ENCODE measurements at places on chromosomes 11 and 22.

DNA sequence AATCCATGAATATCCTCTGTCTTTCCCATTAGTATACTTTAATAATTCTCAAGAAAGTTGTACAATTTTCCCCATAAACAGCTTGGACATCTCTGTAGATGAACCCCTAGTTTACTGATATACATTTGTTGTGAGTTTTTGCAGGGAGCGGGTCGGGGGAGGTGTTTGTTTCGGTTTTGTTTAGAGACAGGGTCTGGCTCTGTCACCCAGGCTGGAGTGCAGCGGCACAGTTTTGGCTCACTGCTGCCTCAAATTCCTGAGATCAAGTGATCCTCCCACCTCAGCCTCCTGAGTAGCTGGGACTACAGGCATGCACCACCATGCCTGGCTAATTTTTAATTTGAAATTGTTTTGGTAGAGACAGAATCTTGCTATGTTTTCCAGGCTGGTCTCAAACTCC, 57.6 kb downstream of the IGLL5 start:
- no peak overlapping the region for H3K27ac ChIP-seq
- H3K36me3 ChIP-seq, result no peaks in the 10 kb centered on the region
- no peak for DNase-seq

DNA sequence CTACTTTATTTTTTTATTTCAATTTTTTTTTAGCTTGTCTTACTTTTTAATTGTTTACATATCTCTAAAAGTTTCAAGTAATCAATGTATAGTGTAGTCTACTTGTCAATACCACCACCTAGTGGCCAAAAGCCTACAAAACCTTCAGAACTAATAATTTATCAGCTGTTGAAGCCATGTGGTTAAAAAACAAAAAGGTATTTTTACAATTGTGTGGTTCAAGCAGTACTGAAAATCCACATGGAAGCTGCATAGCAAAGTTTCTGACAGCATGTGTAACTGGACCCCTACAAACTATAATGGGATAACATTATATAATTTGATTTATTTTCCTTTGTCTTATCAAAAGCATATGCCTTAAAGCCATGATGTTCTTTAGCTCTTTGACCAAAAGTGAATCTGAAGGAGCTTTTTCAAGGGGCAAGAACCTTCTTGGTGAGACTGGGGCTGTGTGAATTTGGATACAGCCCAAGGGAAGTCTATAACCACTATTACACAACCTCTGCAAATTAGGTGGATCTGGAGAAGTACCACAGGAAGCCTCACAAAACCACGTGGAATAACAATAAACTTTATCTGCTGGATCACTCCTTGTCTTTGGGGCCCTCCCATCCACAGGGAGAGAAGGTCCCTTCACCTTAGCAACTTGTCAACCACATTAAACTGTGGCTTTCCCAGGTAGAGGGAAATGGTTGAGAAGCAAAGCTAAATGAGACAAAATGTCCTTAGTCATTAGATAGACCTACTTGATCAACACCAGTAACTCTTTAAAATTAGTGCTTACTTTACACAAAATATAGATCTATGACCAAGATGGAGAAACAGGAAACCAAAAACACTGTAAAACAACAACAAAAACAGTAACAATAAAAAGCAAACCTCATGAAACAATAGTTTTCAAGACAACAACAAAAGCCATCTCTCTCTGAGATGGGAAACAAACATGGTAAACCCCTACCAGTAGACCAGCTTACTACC, 9.9 kb downstream of the NARS2 start:
- H3K27me3 ChIP-seq, result no peaks in the 10 kb centered on the region
- H3K36me3 ChIP-seq, result peaks cover 33% of the 10 kb centered on the region
- peaks cover 62% of the 10 kb centered on the region for H3K4me1 ChIP-seq
- DNase-seq, result peak; percentile 91
- no peak overlapping the region for H3K27ac ChIP-seq

DNA sequence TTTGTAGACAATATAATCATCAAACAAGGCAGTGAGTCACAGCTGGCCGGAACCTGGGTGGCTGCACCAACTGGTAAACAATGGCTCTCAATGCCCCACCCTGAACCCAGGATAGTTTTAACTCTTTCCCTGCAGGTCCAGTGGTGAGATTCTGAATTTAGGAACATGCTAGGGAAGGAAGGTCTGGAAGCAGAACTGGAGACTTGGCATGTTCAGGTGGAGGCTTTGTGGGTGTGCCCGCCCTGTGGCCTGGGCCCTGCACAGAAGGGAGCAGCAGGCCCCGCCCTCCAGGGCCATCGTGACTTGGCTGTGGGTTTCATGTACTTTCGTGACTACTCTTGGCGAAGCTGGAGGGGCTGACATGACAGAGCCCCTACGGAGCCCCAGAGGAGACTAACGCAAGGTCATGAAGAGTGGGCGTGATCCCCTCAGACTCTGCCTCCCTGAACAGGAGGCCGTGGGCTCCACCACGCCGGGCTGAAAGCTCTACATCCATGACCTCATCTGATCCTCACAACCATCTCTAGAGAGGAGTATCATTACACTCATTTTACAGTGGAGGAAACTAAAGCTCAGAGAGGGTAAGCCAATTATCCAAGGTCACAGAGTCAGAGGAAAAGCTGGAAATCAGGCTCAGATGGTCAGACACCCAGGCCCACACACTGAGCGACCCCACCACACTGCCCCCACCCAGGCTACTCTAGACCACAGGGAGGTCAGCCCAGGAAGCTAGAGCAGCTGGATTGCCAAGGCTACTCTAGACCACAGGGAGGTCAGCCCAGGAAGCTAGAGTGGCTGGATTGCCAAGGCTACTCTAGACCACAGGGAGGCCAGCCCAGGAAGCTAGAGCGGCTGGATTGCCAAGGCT, 27.3 kb downstream of the MAFF start:
- peaks cover 16% of the 10 kb centered on the region for H3K36me3 ChIP-seq
- no peak overlapping the region for H3K4me3 ChIP-seq
- peaks cover 27% of the 10 kb centered on the region for H3K4me1 ChIP-seq
- H3K27ac ChIP-seq, result peak overlapping the region; percentile 98

DNA sequence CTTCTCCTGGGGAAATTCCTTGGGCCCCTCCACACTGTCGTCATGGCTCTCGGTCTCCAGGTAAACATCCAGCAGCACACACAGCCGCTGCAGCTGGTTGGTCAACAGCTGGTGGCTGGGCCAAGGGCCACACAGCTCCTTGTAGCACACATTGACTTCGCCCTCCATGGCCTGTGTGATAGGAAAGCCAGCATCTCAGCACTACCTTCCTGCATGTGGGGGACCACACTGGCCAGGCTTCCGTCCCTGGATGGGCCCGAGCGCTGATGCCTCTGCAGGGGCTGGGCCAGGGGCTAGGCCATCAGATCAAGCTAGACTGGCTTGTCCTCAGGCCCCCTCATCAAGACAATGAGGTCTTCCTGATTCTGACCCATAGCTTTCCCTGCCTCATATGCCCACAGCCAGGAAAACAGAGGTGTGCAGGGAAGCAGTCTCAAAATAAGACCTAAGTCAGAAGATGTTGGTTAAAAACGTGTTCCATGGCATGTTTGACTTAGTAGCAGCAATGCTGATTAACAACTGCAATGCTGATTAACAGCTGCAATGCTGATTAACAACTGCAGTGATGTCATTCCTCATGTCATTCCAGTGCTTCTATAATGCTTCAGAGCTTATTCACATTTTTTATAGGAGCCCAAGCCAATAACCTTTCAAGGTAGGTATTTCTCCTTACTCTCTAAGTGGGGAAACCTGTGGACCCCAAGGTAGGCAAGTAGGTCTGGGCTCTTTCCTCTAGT, 31.3 kb downstream of the NEFH start:
- no peak overlapping the region for H3K4me3 ChIP-seq
- H3K4me1 ChIP-seq, result no peaks in the 10 kb centered on the region
- no peaks in the 10 kb centered on the region for H3K27me3 ChIP-seq
- DNase-seq, result no peak
- H3K36me3 ChIP-seq, result peaks cover 24% of the 10 kb centered on the region

DNA sequence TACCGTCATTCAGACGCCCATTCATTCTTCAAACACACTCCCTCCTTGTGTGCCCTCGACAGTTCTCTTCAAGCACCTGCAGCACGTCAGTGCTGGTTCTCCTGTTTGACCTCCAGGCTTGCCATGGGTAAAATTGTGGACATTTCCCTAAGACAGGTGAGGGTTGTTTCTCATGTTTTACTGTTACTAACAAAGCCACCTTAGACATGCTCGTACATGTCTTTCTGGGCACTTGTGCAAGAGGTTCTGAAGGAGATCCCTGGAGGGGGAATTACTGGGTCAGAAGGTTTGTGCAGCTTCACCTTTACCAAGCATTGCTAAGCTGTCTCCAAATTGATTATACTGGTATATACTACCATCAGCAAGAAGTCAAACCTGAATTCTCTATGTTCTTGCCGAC, 189.7 kb upstream of the TMEM45B start:
- no peaks in the 10 kb centered on the region for H3K36me3 ChIP-seq
- H3K27ac ChIP-seq, result no peak overlapping the region

DNA sequence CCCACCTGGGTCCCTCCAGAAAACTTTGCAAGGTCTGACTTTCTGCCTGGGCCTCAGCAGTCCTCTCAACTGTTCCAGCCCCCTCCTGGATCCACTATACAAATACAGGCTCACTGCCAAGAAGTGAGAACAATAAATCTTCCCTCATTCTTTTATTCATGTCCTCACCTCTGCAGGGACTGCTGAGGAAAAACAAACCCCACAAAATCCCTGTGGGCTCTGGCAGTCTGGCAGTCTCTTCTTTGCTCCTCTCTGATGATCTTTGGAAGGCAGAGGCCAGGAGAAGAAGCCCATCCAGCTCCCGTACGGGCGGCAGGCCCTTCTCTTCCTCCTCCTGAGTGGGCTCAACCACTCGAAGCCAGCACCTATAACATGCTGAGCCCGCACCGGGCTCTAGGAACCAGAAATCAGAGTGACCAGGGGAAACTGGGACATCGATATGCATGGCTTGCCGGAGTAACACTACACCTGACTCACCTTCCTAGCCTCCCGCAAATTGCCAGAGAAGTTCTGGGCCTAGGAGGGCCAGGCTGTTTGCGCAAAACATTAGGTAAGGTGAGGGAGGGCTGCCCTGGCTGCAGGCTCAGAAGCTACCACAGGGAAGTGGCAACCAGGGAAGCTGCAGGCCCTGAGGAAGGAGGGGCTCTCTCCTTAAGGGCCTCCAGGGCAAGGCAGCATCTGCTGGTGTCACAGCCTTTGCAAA, 24.2 kb downstream of the TMPRSS5 start:
- H3K4me1 ChIP-seq, result peaks cover 11% of the 10 kb centered on the region
- H3K27me3 ChIP-seq, result no peaks in the 10 kb centered on the region
- H3K27ac ChIP-seq, result no peak overlapping the region

GRCh38 chr11:118996926-118997626, 862 bp upstream of the CENATAC start:
- H3K4me1 ChIP-seq, result peaks cover 38% of the 10 kb centered on the region
- H3K27me3 ChIP-seq, result no peaks in the 10 kb centered on the region
- DNase-seq, result peak; percentile 31
- H3K36me3 ChIP-seq, result peaks cover 21% of the 10 kb centered on the region

- DNase-seq, result no peak
- H3K27ac ChIP-seq, result no peak overlapping the region
- H3K27me3 ChIP-seq, result no peaks in the 10 kb centered on the region
- H3K4me1 ChIP-seq, result no peaks in the 10 kb centered on the region
- no peaks in the 10 kb centered on the region for H3K36me3 ChIP-seq
Observed at GRCh38 chr11:80650966-80651365, 1210.1 kb upstream of the TENM4 start.

- H3K27me3 ChIP-seq, result no peaks in the 10 kb centered on the region
- no peak overlapping the region for H3K27ac ChIP-seq
- no peaks in the 10 kb centered on the region for H3K36me3 ChIP-seq
- no peak overlapping the region for H3K4me3 ChIP-seq
Observed at GRCh38 chr22:36741204-36741793, 34.6 kb downstream of the IFT27 start.

DNA sequence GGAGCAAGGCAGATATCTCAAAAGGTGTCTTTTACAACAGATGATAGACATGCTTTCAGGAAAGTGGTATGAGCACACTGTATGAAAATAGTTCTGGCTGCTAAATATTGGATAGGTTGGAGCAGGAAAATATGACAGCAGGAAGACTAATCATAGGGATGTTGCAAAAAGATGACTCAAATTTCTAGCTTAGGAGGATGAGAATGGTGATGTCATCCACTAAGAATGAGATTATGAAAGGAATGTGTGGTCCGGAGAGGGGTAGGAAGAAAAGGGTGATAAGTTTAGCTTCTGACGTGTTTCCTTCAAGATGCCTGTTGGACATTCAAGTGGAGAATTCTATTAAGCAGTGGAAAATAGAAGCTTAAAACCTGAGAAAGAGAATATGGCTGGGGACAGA, 46.4 kb downstream of the RCN1 start:
- H3K4me3 ChIP-seq, result no peak overlapping the region
- DNase-seq, result peak; percentile 76
- H3K4me1 ChIP-seq, result peaks cover 10% of the 10 kb centered on the region
- no peaks in the 10 kb centered on the region for H3K36me3 ChIP-seq

DNA sequence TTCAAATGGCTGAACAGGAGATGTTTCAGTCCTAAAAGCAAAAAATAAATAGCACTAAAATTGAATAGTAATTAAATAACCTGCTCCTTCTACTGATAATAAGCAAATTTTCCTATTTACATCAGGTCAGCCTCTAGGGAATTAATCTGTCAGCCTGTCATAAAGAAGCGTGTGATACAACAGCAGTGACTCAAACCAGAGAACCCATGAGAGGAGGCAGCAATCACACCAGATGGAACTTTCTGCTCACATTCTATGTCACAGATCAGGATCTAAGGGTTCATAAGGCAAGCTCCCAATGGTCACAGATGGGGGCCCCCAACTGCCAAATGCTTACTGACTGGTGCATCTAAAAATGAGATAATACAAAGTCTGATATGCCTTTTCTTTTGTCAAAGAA, 41.1 kb downstream of the RBFOX2 start:
- H3K27me3 ChIP-seq, result no peaks in the 10 kb centered on the region
- H3K27ac ChIP-seq, result no peak overlapping the region
- no peak for DNase-seq
- no peaks in the 10 kb centered on the region for H3K36me3 ChIP-seq
- H3K4me3 ChIP-seq, result no peak overlapping the region

DNA sequence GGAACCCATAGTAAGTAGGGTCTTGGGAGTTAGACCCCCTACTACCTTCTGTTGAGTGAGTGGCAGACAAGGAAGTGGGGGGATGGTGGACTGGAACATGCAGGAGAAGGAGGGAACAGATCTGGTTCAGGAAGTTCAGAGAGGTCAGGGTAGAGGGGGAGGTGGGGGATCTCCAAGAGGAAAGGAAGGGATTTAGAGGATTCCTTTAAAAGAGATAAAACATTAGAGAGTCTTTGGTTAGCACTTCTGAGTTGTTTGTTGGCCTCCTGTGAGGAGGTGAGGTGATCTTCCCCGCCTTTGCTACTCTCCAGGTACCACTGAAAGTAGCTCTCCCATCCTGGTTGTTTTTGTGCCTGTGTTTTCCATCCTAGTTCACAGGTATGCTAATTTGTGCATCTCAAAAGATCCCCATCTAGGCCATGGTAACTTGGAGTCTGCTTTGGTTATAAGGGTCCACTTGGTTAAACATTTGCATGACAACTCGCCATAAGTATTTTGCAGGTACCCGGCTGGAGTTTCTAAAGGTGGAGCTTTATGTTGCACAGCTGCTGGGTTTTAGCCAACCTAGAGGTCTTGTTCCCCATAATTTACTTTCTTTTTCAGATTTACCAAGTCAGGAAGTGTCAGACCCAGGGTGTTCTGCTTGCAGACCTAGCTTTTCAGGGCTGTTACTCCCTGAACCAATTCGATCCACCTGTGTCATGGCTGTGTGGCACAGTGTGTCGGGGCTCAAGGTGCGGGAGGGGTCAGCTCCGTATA, 79.3 kb upstream of the SORL1 start:
- no peak for DNase-seq
- H3K27me3 ChIP-seq, result no peaks in the 10 kb centered on the region
- no peaks in the 10 kb centered on the region for H3K4me1 ChIP-seq
- H3K36me3 ChIP-seq, result no peaks in the 10 kb centered on the region
- H3K4me3 ChIP-seq, result no peak overlapping the region
- no peak overlapping the region for H3K27ac ChIP-seq

All from PC-3 (cell line).